ENCODE measurements at places on chromosomes 5 and 9. TPM values are rescaled to one million over a fixed set of nuclear protein-coding genes. Genes with fewer than 3 reads are reported as not detected.

GRCh38 chr5:36364473-36364872 lies 62.8 kb upstream of the RANBP3L start:
- no peak for DNase-seq

DNA sequence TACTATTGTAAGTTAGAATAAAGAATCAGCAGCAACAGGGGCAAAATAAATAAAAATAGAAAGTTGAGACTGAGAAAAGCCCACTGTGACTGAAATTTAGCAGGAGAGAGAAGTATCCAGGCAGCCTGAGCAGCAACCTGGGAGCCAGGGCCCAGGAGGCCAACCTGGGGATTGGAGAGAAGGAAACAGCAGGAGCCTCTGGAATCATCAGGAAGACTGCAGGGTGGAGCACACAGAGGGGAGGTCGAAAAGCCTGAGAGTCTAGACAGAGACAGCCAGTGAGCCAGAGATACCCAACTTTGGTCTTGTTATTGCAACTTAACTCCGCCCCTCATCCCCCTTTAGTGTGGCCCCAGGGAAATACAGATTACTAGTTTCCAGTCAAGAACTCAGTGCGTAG lies 98.6 kb downstream of the SLC1A3 start:
- no peak for DNase-seq

- no peak for DNase-seq
These were observed 16.9 kb downstream of the FBXW5 start for GRCh38 chr9:136927343-136928271.

DNA sequence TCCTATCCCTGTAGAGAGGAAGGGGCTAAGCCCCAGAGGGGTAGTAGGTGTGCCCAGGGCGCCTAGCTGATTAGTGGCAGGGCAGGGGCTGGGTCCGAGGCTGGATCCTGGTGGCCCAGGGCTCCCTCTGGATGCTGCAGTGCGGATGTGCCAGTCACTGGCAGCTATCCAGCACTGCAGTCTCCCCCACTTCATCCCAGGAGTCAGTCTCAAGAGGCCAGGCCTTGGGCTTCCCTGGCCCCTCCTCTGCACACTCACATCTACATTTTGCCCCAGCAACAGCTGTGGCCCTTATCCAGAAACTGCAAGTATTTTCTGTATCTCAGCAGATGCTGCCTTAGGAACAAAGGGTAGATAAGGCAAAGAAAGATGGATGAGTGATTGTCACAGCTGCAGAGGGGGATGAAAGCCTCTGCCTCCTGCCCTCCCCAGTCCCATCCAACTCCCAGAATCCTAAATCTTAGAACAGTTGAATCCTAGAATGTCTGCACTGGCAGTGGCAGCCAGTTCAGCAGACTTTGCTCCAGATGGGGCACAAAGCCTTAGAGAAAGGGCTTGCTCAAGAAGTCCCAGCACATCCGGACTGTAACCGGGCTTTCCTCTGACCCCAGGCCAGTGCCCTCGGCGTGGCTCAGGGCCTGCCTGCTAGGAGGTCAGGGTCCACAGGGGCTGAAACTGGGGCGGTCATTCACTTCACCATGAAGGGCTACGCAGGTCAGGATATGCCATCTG lies 1.6 kb downstream of the ANXA6 start:
- no peak for DNase-seq

DNA sequence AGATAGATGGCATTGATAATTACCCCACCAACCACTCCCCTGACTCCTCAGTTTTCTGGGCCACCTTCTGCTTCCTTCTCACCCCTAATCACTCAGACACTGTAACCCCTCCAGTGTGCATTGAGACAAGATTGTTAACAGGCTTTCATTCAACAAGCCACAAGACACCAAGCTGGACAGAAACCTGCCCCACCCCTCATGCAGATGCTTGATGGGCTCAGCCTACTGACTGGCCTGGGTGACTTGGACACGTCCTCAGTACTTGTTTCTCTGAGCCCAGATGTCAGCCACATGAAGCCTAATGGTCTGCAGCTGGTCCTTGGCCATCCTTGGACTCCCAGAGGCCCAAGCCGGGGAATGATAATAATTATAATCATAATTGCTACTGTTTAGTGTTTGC lies 71.4 kb upstream of the SMIM23 start:
- no peak for DNase-seq

GRCh38 chr5:151063142-151063989 lies 17.5 kb downstream of the TNIP1 start:
- DNase-seq, result no peak

- DNase-seq, result no peak
These were observed 1037.0 kb downstream of the NR2F1-AS1 start for GRCh38 chr5:92544036-92544435.

- no peak for DNase-seq
These were observed 100.9 kb upstream of the IL6ST start for GRCh38 chr5:56095579-56096102.

DNA sequence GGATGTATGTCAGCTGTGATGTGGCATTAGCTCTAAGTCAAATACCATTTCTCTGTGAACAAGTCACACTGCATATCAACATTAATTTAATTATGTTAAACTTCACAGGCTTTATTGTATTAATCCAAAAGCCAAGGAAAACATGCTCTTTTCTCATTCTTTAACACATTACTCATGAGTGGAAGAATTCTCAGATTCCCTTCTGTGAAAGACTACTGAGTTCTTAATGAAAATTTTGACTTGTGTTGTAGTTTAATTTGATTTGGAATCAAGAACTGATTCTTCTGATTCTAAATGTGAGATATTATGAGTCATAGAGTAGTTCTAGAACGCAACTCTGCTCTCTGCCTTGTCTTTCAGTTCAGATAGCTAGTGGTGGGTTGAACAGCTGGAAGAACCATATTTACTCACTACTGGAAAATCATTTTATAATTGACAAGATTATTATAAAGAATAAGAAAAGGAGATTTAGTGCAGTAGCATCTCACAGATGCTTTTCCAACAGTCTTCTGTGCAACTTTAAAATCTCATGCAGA lies 90.6 kb downstream of the VCAN start:
- no peak for DNase-seq

DNA sequence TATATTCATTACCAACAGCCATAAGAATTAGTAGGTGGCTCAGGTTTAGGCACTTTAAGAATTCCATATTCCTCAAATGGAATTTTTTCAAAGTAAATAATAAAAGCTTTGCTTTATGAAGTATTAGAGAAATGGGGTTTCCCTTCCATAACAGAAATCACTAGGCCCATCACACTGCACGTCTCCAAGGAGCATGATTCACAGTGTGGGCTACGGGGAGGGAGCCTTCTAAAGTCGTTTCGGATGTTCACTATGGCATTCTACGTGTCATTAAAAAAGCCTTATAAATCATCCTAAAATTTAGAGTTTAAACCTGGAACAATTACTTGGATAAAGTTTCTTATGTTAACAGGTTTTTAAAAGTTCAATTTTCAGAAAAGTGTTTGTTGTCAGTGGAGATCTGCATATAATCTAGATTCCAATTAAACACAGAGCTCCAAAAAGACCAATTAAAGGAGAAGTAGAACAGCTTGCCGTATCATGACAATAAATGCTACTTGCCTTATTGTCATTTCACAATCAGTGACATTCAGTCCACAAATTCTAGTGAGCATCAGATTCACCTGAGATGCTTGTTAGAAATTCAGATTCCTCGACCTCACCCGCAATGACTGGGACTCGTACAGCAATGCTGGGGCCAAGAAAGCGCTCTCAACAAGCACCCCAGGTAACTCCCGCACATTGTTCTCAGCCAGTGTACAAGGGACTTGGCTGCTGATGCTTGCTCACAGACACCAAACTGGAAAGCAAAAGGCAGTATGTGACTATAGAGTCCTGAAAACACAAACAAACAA lies 115.7 kb downstream of the NFIB start:
- no peak for DNase-seq

GRCh38 chr9:684941-685340 lies 156.6 kb upstream of the DMRT1 start:
- no peak for DNase-seq

GRCh38 chr5:109762821-109763220 lies 73.1 kb downstream of the MAN2A1 start:
- DNase-seq, result no peak

DNA sequence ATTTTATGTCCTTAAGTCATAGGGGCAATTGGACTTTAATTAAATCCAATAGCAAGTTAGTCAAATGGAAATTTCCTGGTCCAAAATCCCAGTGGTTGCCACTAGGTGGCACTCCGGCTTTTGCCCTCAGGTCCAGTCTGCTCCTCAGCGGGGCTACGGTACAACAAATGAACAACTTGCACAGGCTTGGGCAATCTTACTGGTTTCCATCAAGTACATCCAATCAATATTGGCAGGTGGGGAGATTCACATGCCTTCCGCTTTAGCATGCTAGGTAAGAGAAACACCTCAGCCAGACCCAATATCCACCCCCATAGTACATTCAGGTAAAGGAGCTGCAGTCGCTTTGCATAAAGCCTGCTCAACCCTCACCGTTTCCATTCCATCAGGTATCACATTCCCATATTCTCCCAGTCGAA lies 6.3 kb upstream of the MXD3 start:
- peak; percentile 74 for DNase-seq

DNA sequence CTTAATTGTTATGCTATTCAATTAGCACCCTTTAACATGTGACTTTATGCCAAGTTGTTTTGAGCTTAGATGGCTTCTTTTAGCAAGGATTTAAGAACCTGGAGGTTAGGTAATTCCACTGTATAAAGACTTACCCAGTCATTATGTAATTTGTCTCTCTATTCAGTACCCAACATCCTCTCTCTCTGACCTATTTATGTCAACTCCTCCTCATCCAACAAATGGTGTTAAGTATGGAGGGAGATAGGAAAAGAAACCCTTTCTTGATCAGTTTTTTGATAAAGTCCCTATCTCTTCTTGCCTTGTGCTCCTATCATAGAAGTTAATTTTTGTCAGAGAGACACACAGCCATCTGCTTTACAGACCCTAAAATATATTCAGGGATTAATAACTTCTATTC lies 181.2 kb upstream of the GPR151 start:
- no peak for DNase-seq

DNA sequence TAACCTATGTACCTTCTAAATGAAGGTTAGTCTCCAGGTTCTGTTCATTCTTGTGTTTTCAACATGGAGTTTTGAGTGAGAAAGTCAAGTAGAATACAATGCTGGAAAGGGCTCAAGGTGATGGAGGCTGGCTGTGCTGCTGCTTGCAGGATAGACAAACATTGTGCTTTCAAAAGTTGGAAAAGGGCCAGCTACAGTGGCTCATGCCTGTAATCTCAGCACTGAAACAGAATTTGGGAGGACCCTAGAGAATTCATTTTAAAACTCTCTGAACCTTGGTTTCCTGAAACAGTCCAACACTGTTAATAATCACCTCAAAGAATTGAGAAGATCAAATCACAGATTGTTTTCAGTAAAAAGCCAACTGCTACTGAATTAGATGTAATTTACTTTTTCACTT lies 15.4 kb upstream of the IARS1 start:
- DNase-seq, result no peak

GRCh38 chr5:77852514-77853352 lies 76.6 kb upstream of the TBCA start:
- DNase-seq, result peak; percentile 80

- peak; percentile 66 for DNase-seq
These were observed 2.1 kb upstream of the NFIB start for GRCh38 chr9:14315875-14316601.

GRCh38 chr9:99126312-99126711 lies 21.4 kb downstream of the TGFBR1 start:
- no peak for DNase-seq

- no peak for DNase-seq
These were observed 561.1 kb downstream of the RAB3C start for GRCh38 chr5:59143926-59144333.

- DNase-seq, result no peak
These were observed 46.1 kb upstream of the RIC1 start for GRCh38 chr9:5582835-5583195.

DNA sequence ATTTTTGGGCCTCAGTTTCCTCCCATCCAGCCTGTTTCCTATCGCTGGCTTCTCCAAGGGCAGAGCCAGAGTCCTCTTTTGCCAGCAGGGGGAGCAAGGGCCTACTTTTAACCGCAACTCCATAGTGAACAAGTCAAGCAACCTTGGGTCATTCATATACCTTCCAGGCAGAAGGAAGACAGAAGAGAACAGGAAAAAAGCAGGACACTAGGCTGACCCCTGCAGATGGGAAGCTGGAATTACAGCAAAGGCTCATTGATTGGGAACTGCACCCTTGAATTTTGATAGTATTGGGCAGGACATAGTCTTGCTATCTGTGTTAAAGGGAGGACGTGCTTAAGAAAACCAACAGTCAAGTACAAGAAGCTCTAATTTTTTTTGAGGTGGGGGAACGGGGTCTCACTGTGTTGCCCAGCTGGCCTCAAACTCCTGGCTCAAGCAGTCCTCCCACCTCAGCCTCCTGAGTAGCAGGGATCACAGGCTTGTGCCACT lies 30.1 kb downstream of the QRFP start:
- DNase-seq, result peak; percentile 44

The C5orf34 gene
- 0.73 TPM for total RNA-seq

The BNC2 gene
- 4.3 TPM for total RNA-seq

The GLRA1 gene
- total RNA-seq, result not detected

The C1QTNF2 gene
- 1.5 TPM for total RNA-seq

The FBLL1 gene
- total RNA-seq, result not detected

The MCC gene
- 31.9 TPM for total RNA-seq

The EQTN gene
- total RNA-seq, result not detected

The SPINK13 gene
- total RNA-seq, result not detected

The NEUROG1 gene
- total RNA-seq, result not detected

The FREM1 gene
- total RNA-seq, result 2.9 TPM

All from Right ventricle myocardium inferior (tissue), 1 donor.